ENCODE measurements at places on chromosomes 5 and 9.

- no peak for DNase-seq
Measured at GRCh38 chr9:116628716-116629115, 58.4 kb upstream of the TRIM32 start.

DNA sequence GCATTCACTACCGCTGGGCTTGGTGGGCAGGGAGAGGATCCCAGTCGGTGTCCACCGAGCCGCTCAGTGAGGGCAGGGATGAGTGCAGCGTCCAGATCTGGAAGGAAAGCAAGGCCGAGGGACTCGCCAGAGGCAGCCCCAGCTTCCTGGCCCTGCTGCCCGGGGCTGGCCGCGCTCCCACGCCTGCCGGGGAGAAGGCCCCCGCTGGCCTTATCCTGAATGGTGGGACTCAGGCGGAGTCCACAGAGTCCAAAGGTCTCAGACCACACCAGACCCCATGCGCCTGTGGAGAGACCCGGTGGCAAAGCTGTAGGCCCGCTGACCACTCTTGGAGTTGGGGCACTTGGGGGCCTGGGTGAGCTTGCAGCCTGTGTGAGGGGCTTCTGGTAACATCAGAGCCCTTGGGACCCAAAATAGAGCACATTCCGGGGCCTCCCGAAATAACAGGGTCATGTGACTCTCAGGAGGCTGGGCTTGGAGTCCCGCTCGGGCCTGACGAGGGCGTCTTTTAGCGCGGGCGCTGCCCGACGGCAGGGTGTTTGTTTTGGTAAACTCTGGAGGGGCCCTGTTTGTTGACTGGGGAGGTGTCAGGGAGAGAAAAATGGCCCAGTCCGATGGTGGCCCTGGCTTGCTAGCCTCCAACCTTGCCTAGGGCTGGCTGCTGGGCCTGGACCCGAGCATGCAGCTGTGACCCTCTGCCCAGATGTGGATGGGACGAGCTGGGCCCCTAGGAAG lies 2.8 kb downstream of the RXRA start:
- DNase-seq: no peak

DNA sequence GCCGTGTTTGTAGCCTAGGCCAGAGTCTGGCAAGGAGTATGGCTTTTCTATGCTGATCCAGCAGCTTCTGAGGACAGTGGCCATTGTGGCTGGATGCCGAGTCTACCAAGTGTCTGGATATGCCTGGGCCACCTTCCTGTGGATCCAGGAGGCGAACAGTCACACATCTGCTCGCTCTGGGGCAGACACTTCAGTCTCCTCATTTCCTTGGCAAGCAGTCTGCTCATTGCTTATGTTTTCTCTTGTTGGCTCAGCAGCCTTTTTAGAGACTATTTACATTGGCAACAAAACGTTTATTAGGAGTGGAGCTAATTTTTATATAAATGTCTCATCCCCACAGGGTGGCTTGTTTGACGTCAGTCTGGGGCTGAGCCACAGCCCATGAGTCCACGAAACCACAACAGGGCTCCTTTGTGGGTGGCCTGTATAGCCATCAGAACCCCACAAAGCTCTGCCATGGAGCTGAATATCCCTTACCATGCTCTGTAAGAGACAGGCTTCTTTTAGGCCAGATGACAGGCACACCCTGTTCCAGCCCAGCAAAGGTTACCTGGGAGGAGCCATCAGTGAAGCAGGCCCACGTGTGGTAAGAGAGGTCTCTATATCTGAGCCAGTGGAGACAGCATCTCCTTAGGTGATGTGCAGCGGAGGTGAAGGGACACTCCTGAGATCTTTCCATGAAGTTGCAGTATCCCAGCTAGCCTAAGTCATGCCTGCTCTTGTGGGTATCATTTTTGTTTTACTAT lies 221.7 kb downstream of the DIRAS2 start:
- no peak for DNase-seq

DNA sequence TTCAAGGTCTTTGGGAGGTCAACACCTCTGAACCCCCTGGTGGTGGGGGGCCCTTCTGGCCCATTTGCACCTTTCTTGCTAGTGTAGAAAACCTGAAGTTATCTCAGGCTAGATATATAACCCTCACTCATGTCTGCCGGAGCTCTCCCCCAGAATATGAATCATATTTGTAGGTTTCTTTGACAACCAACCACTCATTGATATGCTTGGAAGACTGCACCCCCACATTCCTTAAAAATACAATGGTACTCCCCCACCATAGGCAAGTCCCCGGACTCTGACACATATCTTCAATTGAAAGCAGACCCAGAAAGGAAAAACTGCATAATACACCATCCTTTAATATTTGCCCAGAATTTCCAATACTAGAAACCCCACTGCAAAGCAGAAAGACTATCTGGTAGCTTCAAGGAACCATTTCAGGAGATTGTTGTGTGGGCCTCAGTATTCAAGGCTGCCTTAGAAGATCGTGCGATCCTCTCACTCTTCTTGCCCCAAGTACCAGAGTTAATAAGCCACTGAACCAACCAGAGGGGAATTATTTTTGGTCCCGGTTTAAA lies 978 bp upstream of the UBE2B start:
- DNase-seq: peak; percentile 31

- DNase-seq: no peak
Measured at GRCh38 chr9:38244971-38245370, 147.5 kb upstream of the ALDH1B1 start.

DNA sequence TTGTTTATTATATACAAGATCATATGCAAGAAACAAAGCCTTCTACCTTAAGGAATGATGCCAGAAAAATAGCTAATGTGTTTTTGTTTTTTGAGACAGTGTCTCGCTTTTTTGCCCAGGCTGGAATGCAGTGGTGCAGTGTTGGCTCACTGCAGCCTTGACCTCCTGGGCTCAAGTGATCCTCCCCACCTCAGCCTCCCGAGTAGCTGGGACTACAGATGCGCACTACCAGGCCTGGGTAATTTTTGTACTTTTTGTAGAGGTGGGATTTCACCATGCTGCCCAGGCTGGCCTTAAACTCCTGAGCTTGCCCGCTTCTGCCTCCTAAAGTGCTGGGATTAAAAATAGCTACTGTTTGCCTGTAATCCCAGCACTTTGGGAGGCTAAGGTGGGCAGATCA lies 15.1 kb downstream of the ERCC6L2 start:
- no peak for DNase-seq

GRCh38 chr5:52767217-52767743 lies 20.4 kb upstream of the ITGA1 start:
- DNase-seq: no peak

- DNase-seq: peak; percentile 29
Measured at GRCh38 chr5:1800472-1801221, 560 bp upstream of the NDUFS6 start.

DNA sequence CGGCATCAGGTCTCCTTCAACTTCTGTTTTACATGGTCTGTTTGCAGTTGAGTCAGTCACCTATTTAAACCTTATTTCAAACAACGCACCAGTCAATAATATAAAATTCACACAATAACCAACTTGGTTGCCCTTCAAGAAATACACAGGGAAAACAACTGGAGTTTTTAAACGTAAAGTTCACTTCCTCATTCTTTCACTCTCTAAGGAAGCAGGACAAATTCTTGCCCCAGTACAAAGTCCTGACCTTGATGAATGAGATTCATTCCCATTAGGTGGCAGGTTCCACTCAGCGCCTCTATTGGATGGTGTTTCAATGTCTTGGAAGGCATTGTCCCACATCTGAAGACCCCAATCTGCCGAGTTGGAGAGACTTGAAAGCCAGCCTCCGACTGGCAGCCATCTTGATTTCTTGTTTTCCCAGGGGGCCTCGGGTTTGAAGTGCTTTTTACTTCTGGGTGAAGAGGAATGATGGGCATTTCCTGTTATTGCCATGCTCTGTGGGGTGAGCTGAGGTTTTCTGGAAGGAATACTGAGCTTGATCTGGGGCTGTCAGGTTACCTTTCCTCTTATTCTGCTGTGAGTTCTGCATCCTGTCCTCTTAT lies 105.0 kb downstream of the ACER2 start:
- no peak for DNase-seq

GRCh38 chr5:164054461-164054860 lies 549.0 kb downstream of the MAT2B start:
- DNase-seq: no peak

- no peak for DNase-seq
Measured at GRCh38 chr5:130720355-130720754, 444.7 kb downstream of the HINT1 start.

DNA sequence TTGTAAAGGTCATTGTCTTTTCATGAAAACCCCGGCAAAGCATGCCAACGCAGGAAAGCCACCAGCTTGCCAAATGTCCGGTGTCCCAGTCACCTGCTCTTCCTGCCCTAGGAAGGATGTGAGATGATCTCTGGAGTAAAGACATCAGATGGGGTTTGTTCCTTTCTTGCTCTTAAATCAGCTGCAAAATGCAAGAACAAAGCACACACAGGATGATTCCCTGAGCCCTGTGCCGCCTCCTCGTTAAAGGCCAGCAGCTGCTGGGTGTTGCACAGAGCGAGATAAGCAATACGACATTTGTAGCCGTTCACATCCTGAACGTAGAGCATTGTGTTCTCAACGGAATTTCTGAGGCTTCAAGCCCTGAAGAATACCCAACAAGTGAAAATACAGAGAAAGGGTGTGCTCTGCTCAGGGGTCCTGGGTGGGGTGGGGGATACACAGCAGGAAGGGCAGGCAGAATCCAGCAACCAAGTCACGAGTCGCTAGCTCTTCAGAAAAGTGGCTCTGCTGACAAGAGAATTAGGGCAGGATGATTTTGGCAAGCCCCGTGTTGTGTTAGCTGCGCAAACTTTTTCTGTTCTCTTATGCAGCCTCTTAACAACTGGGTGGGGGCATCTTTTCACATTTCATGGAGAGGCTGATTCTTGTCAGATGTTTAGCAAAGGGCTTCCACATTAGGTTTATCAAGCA lies 229.2 kb upstream of the MAP3K1 start:
- no peak for DNase-seq

DNA sequence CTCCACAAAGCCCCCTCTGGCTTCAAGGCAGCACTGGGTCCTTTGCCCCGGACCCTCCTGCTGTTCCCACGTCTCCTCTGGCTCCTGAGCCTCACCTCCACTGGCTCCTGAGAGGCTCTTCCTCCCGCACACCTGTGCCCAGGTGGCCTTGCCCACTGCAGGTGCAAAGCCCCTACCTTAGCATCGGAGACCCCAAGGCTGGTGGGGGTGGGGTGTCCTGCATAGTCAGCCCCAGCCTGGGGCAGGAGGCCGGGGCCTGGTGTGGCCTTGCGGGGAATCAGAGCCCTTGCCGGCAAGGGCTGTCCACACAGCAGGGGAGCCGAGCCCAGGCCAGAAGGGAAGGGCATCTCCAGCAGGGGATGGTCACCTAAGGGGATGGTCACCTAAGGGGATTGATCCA lies 41.3 kb upstream of the CEP72 start:
- DNase-seq: no peak

DNA sequence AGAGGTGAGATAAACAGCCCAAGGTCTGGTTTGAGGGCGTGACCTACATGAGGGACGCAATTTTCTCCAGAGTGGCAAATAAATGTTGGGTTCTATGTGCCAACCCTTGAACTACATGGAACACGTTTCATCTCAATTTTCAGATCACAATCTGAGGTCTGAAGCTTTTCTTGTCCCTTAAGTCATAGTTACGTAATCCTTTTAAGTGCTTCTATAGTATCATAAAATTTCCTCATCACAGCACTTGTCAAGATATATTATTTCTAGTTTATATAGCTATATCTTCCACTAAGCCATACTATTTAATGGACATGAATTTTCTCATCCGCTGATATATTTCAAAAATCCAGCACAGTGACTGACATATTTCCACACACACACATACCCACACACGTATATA lies 53.1 kb upstream of the GRIN3A start:
- DNase-seq: no peak

GRCh38 chr9:37976714-37977477 lies 73.0 kb upstream of the SLC25A51 start:
- no peak for DNase-seq

DNA sequence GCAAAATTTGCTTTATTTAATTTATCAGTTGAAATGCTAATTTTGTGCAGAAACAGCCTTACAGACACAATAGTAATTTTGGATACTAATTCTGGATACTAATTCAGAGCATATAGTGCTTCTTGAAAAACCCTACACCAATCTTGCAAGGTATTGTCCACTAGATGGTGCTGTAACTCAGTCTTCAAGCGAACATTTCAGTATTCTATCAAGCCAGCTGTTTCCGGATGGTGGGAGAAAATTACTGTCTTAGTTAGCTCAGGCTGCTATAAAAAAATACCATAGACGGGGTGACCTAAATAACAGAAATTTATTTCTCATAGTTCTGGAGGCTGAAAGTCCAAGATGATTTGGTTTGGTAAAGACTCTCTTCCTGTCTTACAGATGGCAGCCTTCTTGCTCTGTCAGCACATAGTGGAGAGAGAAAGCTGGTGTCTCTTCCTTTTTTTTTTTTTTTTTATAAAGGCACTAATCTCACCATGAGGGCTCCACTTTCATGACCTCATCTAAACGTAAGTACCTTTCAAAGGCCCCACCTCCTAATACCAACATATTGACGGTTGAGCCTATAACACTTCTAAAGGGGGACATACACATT lies 1306.5 kb upstream of the CDH9 start:
- DNase-seq: no peak

DNA sequence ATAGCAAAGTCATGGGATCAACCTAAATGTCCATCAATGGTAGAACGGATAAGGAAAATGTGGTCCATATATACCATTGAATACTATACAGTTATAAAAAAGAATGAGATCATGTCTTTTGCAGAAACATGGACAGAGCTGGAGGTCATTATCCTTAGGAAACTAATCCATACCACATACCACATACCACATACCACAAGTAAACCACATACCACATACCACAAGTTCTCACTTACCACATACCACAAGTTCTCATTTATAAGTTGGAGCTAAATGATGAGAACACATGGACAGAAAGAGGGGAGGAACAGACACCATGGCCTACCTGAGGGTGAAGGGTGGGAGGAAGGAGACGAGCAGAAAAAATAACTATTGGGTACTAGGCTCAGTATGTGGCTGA lies 154.6 kb upstream of the GHR start:
- DNase-seq: no peak

DNA sequence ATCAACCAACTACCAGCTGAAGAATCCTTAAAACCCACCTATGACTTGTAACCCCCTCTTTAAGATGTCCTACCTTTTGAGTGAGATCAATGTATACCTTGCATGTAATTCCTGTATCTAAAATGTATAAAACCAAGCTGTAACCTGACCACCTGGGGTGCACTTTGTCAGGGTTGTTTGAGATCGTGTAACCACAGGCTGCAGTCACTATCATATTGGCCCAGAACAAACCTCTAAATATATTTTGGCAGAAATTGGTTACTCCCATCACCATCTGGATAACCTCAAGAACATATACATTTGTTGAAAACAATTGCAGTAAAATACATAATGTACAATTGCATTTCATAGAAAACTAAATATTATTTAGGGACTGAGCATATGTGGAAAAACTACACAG lies 8.4 kb downstream of the CARNMT1 start:
- no peak for DNase-seq

- no peak for DNase-seq
Measured at GRCh38 chr5:97009212-97009898, 73.5 kb downstream of the LNPEP start.
